ENCODE measurements at places on chromosomes 2 and 18.

- no peak for DNase-seq
Measured at GRCh38 chr2:106059416-106060065, 134.6 kb downstream of the UXS1 start.

DNA sequence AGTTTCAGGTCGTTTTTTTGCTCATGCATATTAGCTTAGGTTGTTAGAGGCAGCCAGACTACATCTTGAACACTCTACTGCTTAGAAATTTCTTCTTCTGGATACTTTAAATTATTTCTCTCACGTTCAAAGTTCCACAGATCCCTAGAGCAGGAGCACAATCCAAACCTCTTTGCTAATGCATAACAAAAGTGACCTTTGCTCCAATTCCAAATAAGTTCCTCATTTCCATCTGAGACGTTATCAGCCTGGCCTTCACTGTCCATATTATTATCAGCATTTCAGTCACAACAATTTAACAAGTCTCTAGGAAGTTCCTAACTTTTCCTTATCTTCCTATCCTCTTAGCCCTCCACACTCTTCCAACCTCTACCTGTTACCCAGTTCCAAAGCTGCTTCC lies 50.4 kb upstream of the ERMN start:
- no peak for DNase-seq

DNA sequence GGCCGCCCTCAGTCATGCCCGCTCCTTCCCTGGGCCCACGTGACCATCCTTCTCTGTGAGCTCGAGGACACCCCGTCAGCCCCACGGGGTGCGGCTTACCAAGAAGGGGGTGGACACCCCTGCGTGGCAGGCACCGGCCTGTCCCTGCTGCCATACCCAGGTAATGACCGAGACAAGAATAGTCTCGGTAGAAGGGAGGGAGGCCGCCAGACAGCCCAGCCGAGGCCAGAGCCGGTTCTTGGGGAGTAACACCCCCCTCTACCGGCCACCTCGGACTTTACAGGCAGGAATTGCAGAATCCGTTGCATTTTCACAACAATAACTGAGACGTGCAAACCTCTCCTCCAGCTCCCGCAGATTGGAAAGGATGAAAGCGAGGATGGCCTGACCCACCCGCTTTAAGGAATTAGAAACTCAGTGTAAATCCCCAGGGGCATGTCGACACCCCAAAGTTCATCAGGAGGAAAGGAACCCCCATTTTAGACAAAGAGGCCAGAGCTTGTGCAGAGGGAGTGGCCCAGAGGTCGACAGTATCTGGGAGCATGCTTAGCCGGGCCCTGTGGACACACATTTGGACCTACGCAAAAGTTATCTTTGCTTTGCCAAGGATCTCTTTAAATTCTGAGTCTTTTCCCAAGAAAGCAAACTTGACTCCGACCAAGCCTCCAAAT lies 60.1 kb upstream of the GLI2 start:
- no peak for DNase-seq

DNA sequence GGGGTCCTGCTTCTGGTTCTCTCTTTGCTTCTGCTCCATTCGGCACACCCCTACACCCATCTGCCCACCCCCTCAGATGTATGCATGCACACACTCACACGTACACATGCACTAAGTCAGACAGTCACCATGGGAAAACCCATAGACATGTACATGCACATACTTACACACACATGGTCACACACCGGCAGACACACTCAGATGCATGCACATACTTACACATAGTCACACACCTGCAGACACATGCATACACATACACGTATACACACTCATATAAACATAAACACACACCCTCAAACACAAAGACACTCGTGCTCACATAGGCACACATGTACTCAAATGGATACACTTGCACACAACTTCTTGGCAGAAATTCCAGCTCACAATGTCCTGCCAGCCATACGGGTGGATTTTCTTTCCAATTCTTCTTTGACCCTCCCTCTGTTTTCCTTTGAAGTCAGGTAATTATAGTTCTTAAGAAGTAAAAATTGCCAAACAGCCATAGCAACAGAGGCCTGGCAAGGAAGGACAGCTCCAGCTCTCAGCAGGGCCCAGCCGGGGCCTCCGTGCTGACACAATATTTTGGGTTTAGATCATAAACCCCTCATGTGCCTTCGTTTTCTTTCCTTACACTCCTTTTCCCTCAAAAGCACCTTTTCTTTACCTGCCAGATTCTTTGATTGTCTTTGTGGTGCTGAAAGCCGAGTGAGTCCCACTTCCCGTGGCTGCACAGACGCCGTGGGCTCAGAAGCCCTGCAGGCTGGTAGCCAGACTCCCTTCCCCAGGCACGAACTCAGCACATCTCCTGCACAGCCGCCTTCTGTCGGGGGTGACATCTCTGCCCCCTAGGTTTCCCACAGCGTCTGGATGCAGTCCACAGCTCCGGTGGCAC lies 195.7 kb downstream of the ARL4C start:
- DNase-seq: no peak

DNA sequence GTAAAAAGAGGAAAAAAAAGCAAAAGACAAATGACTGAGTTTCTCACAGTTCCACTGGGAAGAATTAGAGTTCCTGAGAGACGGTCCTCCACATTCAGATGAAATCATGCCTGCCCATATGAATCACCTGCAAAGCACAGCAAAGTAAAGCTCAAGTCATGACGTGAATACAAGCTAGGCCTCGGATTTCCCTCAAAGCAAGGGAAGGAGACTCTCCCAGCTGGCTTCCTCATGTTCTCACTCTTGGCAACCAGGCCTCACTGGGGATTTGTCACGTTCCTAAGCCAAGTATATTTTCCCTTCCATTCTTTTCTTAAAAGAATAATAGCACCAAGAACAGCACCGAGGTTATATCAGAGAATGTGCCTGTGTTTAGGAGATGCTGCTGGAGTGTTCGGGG lies 47.0 kb downstream of the CYP27C1 start:
- DNase-seq: peak; percentile 12

GRCh38 chr2:58865436-58865835 lies 624.3 kb upstream of the FANCL start:
- no peak for DNase-seq

- no peak for DNase-seq
Measured at GRCh38 chr2:56197816-56198215, 14.0 kb downstream of the CCDC85A start.

GRCh38 chr2:216694082-216694825 lies 1.1 kb downstream of the IGFBP5 start:
- DNase-seq: no peak

- no peak for DNase-seq
Measured at GRCh38 chr2:137590102-137590501, 374.2 kb upstream of the HNMT start.

DNA sequence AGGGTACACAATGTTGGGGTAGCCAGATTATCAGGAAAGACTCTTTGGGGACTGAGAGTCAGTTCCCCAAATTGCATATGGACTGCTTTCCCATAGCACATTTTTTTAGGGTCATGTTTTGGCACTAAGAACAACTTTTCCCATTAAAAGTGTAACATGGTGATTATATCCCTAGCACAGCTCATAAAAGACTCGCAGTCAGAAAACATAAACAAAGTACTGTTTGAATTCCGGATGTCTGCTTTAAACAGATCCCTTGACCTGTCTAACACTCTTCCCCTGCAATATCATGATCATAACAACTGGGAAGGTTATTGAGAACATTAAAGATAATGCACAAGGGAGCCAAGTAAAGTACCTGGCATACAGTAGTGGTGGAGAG lies 262.2 kb downstream of the ASXL3 start:
- no peak for DNase-seq

GRCh38 chr18:6521803-6522418 lies 107.2 kb upstream of the L3MBTL4 start:
- DNase-seq: no peak

DNA sequence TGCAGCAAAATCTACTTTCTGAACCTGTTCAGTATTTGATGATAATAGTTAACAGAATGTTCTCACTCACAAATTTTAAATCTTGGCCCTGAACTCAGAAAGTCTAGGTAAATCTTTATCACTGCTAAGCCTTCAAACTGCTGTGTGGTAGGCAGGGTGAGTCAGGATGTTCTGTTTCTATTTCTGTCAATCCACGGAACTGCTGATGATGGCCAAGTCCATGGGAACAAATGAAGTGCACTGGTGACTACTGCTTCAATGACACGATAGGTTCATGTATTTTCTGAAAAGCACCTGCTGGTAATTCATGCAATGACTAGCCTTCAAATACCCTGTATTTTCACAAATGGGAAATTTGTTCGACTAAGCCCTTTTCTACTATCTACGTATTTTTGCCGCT lies 14.2 kb downstream of the NIFK start:
- DNase-seq: no peak

GRCh38 chr2:209579230-209579749 lies 155.4 kb downstream of the MAP2 start:
- DNase-seq: no peak

DNA sequence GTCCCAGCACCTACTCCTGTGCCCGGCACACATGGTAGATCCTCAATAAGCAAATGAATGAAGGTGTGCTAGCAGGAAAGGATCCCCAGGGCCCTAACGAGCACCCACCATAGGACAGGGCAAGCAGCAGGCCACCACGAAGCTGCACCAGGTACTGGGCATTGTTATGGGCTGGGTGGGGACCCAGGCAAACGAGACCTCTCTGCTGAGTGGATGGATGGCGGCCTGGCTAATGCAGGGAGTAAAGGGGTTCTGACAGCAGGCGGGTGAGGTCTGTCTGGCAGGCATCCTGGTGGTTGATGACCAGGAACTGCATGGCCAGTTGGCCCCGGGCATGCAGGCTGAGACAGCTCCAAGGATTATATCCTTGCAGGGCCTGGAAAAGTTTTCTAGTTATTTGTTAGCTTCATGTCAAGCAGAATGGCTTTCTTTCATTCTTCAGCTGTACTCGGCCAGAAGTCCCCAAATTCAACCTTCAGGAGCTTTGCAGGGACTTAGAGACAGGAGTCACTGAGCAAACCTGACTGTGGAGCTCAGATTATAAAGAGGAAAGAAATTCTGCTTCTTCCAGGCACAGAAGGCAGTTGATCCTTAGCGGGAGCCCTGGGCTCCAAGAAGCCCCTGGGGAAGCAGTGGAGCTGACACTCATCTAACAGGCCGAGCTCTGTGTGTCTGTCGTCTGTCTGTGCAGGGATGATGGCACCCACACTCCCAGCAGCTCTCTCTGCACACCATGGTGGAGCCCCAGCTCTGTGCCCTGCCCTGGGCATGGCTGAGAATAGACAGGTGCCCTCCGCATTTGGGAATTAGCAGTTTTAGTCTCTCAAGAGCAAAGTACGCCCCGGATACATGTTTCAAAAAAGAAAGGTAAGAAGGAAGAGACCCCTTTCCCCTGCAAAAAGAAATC lies 51.2 kb downstream of the SDC1 start:
- no peak for DNase-seq

DNA sequence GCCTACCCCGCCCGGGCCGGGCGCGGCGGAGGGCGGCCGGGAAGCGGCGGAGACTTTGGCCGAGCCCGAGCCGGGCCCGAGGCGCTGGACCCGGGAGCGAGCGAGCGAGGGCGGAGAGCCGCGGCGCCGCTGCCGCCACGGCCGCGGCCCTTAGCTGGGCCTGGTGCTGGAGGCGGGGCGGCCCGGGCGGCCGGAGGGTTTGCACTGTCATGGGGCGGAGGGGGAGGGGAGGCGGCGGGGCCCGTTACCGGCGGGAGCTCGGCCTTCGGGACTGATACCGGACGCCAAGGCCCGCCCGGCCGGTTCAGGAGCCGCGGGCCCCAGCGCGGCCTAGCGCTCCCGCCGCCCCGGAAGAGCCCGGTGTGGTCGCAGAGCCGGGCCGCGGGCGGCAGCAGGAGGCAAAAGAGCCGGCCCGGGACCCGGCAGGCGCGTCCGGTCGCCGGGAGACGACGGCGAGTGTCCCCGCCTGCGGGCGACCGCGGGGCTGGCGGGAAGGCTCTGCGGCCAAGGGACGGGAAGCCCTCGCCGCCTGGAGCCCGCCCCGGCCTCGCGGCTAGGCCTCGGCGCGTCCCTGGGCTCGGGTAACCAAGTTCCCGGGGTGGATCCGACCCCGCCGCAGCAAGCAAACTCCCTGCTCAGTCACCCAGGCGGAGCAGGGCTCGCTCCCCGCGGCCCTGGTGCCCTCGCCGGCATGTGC lies 697 bp downstream of the KCMF1 start:
- no peak for DNase-seq

GRCh38 chr2:169741-170140 lies 94.1 kb downstream of the SH3YL1 start:
- no peak for DNase-seq

DNA sequence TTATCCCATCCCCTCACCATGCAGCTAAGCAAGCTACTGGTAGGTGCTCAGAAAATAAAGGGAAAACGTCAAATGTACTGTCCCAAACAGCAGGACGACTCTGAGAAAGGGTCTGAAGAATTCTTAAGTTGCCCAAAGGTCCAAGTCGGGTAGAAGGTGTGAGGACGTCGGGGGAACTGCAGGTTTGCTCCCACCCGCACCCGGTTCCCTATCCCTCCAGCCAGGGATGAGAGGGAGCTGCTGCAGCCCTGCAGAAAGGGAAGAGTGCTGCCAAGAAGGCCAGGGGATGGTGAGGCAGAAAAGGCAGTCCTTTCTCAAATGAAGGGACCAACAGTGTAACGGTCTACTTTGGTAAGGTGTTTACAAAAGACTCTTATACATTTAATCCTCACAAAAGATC lies 6.9 kb upstream of the UCN start:
- no peak for DNase-seq

GRCh38 chr2:141911485-141912066 lies 219.2 kb downstream of the LRP1B start:
- DNase-seq: no peak

DNA sequence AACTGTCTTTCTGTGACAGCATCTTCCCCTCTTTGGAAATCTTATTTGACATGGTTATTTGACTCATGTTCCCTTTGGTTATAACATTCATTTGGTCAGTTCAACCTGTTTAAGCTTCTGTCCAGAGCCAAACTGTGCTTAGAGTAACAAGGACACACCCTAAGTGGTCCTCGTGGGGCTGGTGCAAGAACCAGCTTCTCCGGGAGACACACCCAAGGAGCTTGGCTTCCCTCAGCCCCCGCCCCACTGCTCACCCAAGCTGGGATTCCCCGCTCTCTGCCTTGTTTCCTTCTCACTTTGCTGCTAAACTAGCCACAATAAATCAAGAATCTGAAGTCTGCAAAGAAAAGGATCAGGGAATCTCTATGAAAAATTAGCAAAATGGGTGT lies 1.4 kb downstream of the SCYGR3 start:
- DNase-seq: no peak

DNA sequence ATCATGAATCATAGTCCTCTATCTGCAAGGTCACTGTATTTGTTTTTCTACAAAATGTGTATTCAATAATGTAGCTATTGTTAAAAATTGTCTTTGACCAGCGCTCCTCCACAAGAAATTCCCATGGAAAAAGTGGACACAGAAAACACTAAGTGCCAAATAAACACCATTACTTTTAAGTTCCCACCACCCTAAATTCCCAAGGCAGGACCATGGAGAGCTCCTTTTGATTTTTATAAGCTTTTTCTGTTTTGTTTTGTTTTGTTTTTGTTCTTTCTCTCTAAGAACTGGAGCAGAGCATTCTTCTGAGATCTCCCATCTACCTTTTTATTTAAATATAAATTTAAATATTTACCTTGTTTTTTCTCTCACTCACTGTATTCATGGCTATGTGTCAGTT lies 44.5 kb downstream of the LRATD1 start:
- no peak for DNase-seq

- no peak for DNase-seq
Measured at GRCh38 chr18:54032412-54032811, 192.1 kb downstream of the MBD2 start.

- DNase-seq: no peak
Measured at GRCh38 chr2:64212346-64212745, 68.1 kb upstream of the PELI1 start.

- DNase-seq: no peak
Measured at GRCh38 chr2:212532585-212532984, 6.0 kb downstream of the ERBB4 start.

- DNase-seq: no peak
Measured at GRCh38 chr2:25991965-25992364, 9.7 kb upstream of the KIF3C start.
